ENCODE measurements at places on chromosomes 7 and 10.

DNA sequence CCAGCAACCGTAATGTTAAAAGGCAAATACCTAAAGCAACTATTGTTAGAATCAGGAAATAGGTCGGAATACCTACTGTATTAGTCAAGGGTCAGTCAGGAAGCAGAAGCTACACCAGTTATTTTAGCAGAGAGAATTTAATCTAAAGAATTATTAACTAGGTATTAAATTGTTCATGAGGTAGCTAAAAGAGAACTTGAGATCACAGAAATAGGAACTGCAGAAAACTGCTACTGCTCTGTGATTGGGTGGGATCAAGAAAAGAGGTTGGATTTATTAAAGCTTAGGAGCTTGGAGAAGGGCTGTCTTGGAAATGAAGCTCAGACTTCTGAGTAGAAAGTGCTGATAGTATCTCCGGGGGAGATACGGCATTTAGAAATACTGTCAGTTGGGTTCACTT lies 20.0 kb upstream of the ZNF438 start:
- DNase-seq = peak; percentile 58

DNA sequence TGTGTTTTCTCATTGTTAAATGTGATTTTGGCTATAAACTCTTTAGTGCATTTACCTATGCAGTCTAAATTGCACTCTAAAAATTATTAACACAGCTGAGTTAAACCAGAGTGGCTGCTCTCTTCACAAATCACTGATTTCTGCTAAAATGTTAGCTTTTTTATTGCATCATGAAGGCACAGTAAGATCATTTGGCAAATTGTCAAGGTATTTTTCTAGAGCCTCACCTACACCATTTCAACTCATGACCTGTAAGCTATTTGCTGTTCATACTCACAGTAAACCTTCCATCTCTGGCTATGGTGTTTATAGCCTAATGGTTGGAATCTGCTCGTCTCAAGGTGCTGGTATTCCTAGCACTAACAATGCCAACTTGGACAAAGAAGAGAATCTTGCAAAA lies 25.7 kb downstream of the NDUFB2 start:
- DNase-seq = no peak

- DNase-seq = no peak
These were observed 1.1 kb upstream of the DIP2C start for GRCh38 chr10:690372-691161.

- peak; percentile 84 for DNase-seq
These were observed 5.7 kb downstream of the KAZALD1 start for GRCh38 chr10:101067356-101068083.

- no peak for DNase-seq
These were observed 637 bp downstream of the HSPA14 start for GRCh38 chr10:14838582-14839304.

DNA sequence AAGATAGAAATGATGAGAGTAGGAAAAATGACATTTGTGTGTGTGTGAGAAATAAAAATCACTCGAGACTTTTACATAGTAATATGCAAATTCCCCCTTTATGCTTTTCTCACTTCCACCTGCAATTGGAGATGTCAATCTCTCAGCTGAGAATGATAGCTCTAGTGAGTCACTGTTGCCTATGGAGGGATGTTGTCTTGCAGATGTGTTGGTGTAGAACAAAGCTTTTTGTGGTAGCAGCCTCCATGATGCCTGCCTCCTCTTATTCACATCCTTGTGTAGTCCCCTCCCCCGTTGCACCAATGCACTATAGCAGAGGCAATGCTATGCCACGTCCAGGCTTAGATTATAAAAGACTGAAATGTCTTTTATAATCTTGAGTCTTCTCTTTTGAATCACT lies 33.8 kb downstream of the SPAG6 start:
- DNase-seq = no peak

DNA sequence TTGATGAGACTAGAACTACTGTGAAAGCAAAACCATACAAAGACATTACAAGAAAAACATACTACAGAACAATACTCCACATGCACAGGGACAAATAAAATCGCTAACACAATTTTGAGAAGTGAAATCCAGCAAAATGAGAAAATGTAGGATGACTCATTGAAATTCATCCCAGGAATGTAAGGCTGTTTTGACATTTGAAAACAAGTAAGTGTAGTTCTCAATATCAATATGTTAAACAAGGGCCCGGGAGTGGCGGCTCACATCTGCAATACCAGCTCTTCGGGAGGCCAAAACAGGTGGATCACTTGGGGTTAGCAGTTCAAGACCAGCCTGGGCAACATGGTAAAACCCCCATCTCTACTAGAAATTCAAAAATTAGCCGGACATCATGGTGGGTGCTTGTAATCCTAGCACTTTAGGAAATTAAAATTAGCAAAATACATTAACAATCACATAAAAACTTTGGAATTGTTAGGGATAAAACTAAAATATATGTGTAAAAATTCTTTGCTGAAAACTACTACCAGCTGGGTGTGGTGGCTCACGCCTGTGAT lies 113.7 kb upstream of the ADARB2 start:
- DNase-seq = no peak

- DNase-seq = no peak
These were observed 16.8 kb upstream of the NDST2 start for GRCh38 chr10:73828161-73828560.

DNA sequence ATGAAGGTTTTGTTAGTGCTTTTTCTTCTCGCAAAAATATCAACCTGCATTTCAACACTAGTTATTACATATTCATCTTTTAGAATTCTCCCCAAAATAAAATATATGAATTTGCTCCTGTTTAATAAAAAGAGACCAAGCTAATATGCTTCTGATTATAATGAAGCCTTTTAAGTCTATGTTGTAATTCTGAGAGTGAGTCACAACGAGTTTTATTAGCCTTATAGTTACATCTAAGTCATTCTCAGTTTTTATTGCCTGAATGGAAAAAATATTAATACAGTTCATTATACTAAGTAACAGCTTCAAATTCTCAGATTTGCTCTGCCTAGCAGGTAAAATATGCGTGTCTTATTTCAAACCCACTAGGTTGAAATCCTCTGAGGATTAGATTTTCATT lies 152.4 kb upstream of the CELF2 start:
- DNase-seq = no peak

- DNase-seq = peak; percentile 21
These were observed 125.1 kb upstream of the LYZL1 start for GRCh38 chr10:29163746-29164145.

- DNase-seq = no peak
These were observed 607.7 kb upstream of the FOXK1 start for GRCh38 chr7:4074407-4074806.
